Frontal cortex (tissue), 4 donors: ENCODE measurements at places on chromosomes 5 and 9. TPM values are rescaled to one million over a fixed set of nuclear protein-coding genes. Genes with fewer than 3 reads are reported as not detected.

- no peak for DNase-seq
Measured at GRCh38 chr5:140998921-140999410, 32.7 kb downstream of the PCDHAC2 start.

FTMT gene
- total RNA-seq = not detected

GRCh38 chr9:132639322-132639721, 30.5 kb downstream of the DDX31 start:
- no peak for DNase-seq

DNA sequence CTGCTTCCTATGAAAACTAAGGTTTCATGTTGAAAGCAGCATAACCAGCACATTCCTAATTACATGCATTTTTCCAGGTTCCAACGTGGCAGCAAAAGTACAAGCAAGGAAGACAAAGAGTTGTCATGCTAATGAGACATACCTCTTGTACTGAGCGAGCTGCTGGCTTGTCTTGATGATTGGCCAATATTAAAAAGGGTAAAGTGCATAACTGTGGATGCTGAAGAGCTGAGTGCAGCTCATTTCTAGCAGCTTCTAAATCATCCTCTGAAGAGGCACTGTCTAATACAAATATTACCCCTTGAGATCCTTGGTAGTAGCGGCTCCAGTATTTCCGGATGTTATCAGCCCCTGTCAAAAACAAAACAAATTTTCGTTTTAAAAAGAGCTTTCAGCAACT, 197.3 kb downstream of the ARL15 start:
- no peak for DNase-seq

- peak; percentile 70 for DNase-seq
Measured at GRCh38 chr9:135504262-135505243, 4.1 kb downstream of the MRPS2 start.

- DNase-seq = no peak
Measured at GRCh38 chr5:148387325-148387724, 3.6 kb downstream of the FBXO38 start.

GRCh38 chr5:71834601-71835000, 115.5 kb downstream of the CARTPT start:
- DNase-seq = no peak

GRCh38 chr5:16844952-16845351, 91.1 kb downstream of the MYO10 start:
- no peak for DNase-seq

DNA sequence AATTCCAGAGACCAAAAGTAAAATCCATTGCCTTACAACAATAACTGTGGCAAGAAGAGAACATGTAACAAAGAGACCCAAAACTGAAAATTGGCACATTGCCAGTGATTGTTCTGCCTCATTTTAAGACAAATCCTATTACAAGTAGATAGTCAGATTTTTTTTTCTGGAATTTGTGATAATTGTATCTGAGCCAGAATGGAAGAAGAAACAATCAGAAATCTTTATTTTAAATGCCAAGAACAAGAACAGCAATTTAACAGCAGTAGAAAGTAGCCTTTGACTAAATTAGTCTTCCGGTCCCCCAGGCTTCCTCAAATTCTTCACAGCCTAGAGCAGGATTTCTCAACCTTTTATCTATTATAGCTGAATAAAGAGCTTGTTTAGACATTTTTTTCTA, 106.7 kb upstream of the PTPN3 start:
- no peak for DNase-seq

- DNase-seq = no peak
Measured at GRCh38 chr9:78239506-78239905, 3.6 kb downstream of the CEP78 start.

DNA sequence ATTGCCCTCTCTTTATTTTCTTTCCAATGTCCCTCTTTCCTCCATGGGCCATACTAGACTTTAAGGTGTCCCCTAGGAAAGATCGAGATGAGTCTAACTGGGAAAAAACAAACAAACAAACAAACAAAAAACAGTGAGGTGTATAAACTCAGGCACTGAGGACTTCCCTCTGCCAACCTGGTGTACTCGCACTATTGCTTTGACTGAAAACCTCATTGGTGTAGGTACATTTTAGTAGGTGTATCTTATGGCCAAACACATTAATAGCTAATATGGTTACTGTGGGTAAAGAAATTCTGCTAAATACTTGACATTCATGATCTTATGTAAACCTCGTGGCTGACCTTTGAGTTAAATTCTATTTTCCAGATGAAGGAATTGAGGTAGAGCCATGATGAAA, 74.3 kb downstream of the TNC start:
- DNase-seq = no peak

DNA sequence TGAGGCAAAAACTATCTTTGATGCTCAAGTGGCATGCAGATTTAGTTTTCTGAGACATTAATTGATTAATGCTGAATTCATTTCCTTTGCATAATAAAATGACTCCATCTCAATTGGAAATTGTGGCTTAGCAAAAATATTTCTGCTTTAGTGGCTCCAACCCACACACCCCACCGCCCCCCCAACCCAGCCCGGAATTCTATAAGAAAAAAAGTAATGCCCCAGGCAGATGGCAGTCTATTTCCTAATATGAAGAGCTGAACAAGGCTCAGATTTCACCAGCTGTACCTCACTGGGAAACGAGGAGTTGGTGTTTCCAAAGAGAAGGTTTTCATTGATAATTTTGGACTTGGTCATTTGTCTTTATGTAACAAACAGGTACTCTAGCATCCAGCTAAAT, 182.1 kb downstream of the FBN2 start:
- DNase-seq = no peak

GRCh38 chr5:63822614-63823013, 139.6 kb downstream of the HTR1A start:
- no peak for DNase-seq

DNA sequence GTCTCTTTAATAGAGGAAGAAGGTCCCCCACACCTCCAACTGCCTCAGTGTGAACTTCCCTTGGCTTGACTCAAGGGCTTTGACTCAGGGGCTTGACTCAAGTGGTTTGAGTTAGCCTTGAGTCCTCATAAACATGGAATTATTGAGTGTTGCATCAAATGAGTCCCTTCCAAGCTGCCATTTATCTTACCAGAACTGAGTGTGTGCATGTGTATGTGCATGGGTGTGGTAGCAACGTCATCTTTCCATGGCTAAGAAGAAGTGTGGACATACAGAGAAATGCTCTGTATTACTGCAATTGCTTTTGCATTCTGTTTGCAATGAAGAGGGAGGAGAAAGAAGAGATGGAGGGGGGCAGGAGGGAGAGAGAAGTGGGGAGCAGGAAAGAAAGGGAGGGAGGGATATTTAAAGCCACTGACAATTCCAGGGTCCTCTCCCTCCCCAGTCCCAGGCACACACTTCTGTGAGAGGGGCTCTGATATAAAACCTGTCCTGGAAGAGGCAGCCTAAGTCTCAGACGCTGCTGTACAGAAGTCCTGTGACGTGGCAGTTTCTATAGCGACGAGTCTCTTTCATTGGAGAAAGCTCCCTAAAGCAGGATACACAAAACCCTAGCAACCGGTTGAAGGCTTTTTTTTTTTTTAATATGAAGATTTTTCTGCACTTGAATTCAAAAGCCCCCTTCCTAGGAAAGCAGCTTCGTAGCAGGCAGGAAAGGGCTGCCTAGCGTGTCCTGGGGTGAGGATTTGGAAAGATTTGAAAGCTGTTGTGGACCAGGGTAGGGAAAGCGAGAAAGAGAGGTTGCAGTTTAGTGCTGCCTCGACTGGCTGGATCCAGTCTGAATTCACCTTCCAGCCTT, 93.3 kb upstream of the MAP1B start:
- DNase-seq = peak; percentile 42

GABRA1 gene
- total RNA-seq = 29.8 TPM

GRCh38 chr5:59569158-59569557, 324.4 kb downstream of the PDE4D start:
- DNase-seq = no peak

LCN1 gene
- total RNA-seq = not detected

GLDC gene
- 13.5 TPM for total RNA-seq

GRCh38 chr5:50711280-50711679, 44.8 kb downstream of the PARP8 start:
- DNase-seq = no peak

DNA sequence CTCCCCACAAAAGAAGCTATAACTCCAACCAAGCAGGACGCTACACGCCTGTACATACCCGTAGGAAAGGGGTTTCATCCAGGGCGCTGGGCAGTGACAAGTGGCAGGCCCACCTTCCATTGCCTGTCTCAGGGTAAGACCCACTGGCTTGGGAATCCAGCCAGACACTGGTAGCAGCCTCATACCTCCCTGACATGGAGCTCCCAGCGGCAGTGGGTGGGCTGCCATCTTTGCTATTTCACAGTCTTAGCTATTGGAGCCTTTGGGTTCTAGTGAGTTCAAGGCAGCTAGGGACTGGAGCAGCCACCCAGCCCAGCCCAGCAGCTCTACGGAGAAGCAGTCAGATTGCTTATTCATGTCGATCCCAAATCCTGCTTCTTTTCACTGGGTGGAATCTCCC, 3.4 kb upstream of the IFNA10 start:
- DNase-seq = no peak

- peak; percentile 49 for DNase-seq
Measured at GRCh38 chr5:18393565-18394442, 759.5 kb downstream of the TAF11L14 start.

DNA sequence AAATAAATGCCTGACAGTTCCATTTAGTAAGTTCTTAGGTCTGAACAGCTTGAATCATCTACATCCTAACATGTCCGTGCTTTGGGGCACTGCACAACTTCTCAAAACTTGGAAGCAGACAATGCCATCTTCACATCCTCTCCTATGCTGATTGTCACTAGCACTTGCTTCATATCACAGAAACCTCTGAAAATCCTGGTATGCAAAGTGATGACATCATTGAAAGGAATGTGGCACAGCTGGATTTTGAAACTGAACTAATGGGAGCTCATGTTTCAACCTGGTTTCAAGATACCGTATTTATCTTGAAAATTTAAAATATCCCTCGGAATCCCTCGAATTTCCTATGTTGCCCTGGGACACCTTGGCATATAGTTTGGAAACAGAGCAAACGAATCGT, 490.2 kb upstream of the DAP start:
- no peak for DNase-seq

PCBD2 gene
- total RNA-seq = 4.5 TPM

DNA sequence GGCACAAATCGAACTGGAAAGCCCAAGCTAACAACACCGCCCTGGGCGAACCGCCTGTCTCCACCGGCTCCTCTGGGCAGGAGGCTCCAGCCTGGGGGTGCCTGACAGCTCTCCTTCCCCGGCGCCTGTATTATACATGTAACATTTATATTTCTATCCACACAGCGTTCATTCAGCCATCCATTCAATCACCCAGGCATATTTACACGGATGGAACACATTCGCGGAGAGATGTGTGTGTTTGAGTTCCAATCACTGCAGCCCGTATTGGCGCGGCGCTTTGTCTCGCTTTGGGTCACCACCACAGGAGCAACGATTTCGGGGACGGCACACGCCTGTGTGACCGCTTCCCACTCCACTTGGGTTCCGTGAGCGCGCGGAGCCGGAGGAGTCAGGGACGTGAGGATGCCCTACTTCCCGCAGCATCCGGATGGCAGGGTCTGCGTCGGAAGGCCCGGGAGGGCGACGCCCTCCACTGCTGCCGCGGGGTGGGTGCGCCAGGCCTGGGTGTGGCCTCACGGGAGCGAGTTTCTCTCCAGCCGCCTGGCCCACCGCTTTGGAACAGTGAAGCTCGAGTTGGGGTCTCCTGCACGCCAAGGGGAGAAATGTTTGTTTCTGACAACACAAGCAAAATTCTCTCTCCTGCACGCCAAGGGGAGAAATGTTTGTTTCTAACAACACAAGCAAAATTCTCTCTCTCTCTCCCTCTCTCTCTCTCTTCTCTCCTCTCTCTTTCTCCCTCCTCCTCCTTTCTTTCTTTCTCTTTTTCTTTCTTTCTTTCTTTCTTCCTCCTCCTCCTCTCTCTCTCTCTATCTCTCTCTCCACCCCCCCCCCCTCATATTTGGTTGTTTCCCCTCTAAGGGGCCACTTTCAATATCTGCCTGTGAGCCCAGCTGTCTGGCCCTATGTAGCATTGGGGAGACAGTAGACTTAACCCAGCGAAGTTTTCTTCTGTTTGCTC, 1.1 kb upstream of the SV2C start:
- peak; percentile 5 for DNase-seq

DNA sequence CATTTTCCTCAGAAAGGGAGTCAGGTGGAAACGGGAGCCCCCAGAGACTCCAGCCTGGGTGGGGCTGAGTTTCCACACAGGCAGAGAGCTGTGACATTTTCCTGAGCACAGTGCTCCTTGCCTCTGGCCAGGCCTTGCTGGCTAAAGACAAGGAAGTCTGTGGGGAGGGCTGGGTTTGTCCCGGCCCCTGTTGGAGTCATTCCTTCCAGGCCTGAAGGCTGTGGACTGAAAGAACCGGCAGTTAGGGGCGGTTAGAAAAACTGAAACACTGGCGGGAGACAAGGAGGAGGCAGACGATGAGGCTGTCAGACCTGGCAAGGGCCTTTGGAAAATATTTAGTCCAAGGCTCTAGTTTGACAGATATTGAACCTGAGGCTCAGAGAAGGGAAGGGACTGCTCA, 29.9 kb downstream of the COL15A1 start:
- no peak for DNase-seq

SYNPO gene
- 3.7 TPM for total RNA-seq

- no peak for DNase-seq
Measured at GRCh38 chr9:106467113-106467864, 395.7 kb upstream of the ZNF462 start.

GRCh38 chr5:76199336-76200318, 116.4 kb downstream of the SV2C start:
- no peak for DNase-seq

DNA sequence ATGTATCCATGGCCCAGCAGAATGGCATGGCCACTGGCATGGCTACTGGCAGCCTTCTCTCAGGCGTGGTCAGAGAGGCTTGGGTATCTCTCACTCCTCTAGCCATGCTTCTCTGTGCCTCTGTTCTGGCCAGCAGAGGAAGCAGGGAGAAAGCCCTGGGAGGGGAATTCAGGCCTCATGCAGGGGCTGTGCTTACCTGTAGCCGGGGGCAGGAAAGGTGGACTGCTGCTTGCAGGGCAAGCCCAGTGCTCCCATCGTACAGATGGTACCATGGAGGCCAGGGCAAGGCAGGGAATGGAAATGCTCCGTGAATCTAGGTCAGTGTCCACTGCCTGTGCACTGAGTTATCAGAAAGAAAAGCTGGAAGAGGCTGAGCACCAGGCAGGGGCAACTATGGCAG, 2.7 kb downstream of the OR13J1 start:
- DNase-seq = no peak

CA9 gene
- 0.82 TPM for total RNA-seq

GNG10 gene
- total RNA-seq = 37.9 TPM

IGFBPL1 gene
- 42.0 TPM for total RNA-seq

PPP3R2 gene
- 0.41 TPM for total RNA-seq

PCDHGB1 gene
- total RNA-seq = 6.1 TPM

- DNase-seq = no peak
Measured at GRCh38 chr5:96227957-96228356, 205.1 kb downstream of the PCSK1 start.

LPAR1 gene
- 24.5 TPM for total RNA-seq

MARCHF11 gene
- 3.7 TPM for total RNA-seq

FAM120A gene
- 67.7 TPM for total RNA-seq

ARL14EPL gene
- total RNA-seq = not detected

GRCh38 chr9:75198436-75198835, 110.1 kb downstream of the OSTF1 start:
- no peak for DNase-seq
